Immature natural killer cell (primary cell): ENCODE measurements at places on chromosomes 1 and 21. TPM values are rescaled to one million over a fixed set of nuclear protein-coding genes. Genes with fewer than 3 reads are reported as not detected.

Gene CAMK2N1
- not detected for polyA plus RNA-seq

Gene ANGPTL7
- polyA plus RNA-seq: not detected

Gene NID1
- not detected for polyA plus RNA-seq

Gene CDK18
- polyA plus RNA-seq: not detected

Gene LIPI
- polyA plus RNA-seq: not detected

Gene PKN2
- 6.9 TPM for polyA plus RNA-seq

Gene CAMSAP2
- polyA plus RNA-seq: not detected

Gene AMY1A
- not detected for polyA plus RNA-seq

Gene PHLDA3
- not detected for polyA plus RNA-seq

Gene MOB3C
- 14.6 TPM for polyA plus RNA-seq

Gene RAB25
- polyA plus RNA-seq: not detected

Gene DCDC2B
- not detected for polyA plus RNA-seq

Gene HRNR
- not detected for polyA plus RNA-seq

Gene LRRIQ3
- polyA plus RNA-seq: 1.0 TPM

Gene CFAP141
- polyA plus RNA-seq: not detected

Gene LCE3D
- polyA plus RNA-seq: not detected

- peak; percentile 11 for DNase-seq
Measured at GRCh38 chr1:59971464-59971911, 44.9 kb upstream of the CYP2J2 start.

GRCh38 chr1:224459966-224460365, 25.4 kb upstream of the WDR26 start:
- DNase-seq: no peak

GRCh38 chr1:165153182-165153581, 203.3 kb downstream of the LMX1A start:
- DNase-seq: no peak

- DNase-seq: no peak
Measured at GRCh38 chr21:42997053-42997452, 22.7 kb downstream of the PKNOX1 start.

GRCh38 chr21:39117440-39117970, 65.7 kb downstream of the PSMG1 start:
- no peak for DNase-seq

GRCh38 chr1:61523893-61524605, 200.9 kb downstream of the TM2D1 start:
- no peak for DNase-seq

DNA sequence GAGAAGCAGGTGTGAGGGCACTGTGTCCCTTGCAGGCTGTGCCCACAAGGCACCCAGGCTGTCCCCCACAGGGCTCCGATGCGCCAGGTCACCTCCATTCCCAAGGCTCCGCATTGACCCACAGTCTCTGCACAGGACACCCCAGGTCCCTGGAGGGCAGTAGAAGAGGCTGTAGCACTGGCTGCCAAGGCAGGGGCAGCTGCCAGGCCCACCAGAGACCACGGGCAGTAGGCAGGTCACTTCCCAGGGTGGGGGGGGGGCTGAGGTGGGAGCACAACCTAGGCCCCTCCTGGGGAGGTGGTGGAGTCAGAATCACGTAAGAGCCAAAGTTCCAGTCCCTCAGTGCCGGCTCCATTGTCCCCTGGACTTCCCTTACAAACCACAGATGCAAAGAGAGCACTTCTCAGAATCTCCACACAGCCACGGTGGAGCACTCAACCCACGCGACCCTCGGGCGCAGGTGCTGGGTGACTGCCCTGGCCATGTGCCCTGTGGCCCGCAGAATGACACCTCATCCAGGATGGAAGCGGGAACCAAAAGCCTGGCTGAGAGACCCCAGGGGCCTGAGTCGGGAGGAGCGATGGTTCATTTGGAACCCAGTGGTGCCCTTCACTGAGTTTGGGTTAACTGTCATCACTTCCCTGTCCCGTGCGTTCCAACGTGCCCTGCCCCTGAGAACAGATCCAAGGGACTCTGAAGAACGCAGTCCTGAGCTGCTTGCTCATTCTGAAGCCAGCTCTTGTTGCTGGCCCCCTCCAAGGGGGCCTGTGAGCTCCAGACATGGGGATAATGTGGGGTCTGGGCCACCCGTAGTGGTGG, 69.7 kb upstream of the PDE9A start:
- no peak for DNase-seq

DNA sequence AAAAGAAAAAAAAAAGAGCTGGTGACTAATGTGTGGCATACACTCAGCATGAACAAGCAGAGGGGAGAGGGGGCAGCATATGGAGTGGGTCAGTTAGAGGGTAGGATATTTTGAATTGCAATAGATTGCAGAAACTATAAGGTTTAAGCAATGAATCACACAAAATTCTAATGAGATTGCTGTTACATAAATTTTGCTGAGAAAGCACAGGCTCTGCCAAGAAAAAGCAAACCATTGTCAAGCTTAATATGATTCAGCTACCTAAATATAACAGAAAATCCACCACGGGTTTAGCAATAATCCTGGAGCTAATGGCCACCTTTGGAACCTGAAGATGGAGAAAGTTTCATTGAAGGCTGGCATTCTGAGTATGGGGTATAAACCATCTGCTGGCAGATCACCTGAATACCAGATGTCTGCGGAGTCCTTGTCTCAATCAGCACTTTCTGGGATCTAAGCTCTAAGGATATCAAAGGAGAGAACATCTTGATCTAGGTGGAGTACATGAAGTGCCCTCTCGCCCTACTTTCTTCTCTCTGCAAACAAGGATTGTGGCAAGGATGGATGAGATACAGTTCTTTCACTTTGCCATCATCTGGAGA, 30.3 kb upstream of the ANGPTL7 start:
- no peak for DNase-seq

DNA sequence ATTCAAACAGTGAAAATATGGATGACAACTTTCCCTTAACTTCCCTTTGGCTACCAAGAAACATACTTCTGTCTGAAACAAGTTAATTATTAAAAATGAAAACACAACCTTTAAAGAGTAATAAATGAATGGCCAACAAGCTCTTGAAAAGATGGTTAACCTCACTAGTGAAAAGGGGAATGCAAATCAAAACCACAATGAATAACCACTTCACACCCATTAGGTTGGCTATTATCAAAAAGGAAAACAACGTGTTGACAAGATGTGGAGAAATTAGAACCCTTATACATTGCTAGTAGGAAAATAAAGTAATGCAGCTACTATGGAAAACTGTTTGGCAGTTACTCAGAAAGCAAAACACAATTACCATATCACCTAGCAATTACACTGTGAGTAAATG, 14.1 kb downstream of the COP1 start:
- DNase-seq: no peak

DNA sequence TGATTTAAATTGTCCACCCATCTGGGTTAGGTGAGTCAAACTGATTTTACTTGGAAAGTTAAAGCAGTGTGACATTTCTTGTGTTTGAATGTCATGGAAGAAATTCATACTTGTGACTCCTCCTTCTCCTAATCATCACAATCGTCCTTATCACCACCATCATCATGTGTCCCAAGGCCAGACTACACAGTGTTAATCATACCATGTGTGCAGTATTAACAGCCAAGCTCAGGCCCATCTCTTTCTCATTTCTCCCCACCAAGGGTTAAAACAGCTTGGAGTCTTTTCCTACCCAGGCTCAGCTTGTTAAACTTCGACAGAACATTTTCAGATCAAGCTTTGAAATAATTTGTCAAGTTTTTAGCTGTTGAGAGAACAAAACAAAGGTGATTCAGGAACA, 22.5 kb upstream of the PLA2G2E start:
- no peak for DNase-seq

DNA sequence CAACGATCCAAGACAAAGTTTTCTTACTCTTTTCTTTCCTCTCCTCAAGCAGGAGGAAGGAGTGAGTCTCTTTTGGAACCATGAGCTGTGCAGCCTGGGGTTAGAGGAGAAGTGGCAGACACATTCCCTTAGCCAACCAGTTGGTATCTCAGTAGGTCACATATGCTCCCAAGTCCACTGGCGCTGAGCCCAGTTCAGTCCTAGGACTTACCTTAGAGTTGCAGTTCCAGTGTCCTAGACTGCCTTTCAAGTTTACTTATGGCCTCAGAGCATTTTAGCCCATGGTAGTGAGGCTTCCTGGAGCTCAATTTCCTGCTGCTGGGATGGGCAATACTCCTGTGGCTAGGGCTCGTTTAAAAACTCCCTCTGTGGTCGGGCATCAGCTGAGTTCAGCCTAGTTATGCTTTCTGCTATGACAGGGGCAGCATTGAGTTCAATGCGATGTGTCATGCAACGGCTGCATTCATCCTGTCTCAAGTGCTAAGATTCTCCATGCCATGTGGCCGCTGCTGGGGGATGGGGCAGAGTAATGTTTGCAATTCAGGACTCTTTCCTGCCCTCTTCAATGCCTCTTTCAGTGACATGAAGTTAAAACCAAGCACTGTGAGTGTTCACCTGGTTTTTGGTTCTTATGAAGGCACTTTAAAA, 103.8 kb downstream of the LRRC7 start:
- DNase-seq: no peak

- DNase-seq: no peak
Measured at GRCh38 chr1:54980528-54981241, at the start of gene TMEM61. TMEM61 (plus strand) TSS chr1:54980628; CDS start chr1:54981066, 438 bp downstream.

GRCh38 chr1:40034869-40035268, 5.7 kb upstream of the CAP1 start:
- no peak for DNase-seq

DNA sequence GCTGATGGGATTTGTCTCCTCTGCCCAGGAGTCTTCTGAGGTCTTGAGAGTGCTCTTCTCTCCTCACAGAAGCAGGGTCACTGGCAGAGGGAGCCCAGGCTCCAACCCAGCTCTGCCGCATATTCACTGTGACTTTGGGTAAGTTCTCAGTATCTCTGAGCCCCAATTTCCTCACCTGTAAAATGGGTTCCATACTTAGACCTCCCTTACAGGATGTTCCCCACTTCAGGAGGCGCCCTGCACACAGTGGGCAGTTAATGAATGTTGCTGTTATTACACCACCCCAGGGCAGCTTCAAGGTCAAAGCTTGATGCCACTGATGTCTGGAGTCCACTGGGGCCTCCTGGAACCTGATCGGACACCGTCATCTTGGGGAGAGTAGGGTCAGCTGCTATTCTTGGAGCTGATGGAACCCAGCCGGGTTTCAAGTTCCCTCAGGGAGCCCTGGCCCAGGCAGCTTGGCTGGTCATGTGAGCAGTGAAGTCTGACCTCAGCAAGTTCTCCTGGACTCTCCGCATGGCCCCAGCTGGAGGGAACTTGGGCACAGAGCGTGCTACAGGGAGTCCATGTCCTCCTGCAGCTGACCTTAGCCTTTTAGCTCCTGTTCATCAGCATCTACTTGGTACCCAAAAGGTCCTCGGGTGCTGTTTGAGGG, 21.8 kb downstream of the COA7 start:
- DNase-seq: no peak

DNA sequence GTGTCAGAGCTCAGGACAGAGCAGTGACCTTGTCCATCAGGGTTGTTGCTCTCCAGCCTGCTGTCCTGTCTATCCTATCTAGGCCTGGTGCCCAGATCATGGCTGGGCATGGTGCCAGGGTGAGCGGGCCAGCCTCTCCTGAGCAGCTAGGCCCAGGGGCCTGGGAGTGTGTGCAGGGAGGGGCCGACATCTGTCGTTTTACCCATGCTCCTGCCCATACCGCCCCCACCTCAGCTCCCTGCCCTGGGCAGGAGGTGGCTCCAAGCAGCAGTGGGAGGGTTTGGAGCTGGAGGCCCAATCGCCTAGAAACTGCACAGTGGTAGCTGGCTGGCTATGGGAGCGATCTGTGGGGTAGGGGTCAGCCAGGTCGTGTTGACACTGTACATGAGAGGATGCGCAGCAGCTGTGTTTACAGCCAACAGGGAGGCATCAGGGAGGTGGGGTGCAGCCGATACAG, 6.5 kb downstream of the INSRR start:
- no peak for DNase-seq

- no peak for DNase-seq
Measured at GRCh38 chr1:84841971-84842370, 51.0 kb downstream of the LPAR3 start.

- no peak for DNase-seq
Measured at GRCh38 chr1:31875636-31876236, 59.9 kb upstream of the SPOCD1 start.

GRCh38 chr21:31778546-31778945, 46.6 kb upstream of the SCAF4 start:
- no peak for DNase-seq

- DNase-seq: no peak
Measured at GRCh38 chr1:205444300-205444930, 11.4 kb downstream of the BLACAT1 start.

- no peak for DNase-seq
Measured at GRCh38 chr1:178594133-178594532, 81.2 kb downstream of the TEX35 start.

DNA sequence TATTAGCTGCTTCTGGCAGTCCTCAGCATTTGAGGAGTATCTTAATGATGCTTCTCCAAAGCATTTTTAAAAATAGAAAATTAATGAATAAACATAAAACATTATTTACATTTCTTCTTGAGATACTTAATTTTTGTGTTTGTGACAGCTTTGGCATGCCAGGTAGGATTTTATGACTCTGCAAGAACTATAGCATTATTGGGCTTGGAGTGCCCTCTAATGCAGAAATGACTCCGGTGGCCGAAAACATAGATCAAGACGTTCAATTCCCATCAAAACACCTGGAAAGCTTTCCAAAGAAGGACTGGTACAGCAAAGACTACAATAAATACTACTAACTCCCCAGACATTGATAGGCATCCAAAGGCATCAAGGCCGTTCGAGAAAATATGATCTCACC, 366.4 kb upstream of the CXADR start:
- DNase-seq: no peak

DNA sequence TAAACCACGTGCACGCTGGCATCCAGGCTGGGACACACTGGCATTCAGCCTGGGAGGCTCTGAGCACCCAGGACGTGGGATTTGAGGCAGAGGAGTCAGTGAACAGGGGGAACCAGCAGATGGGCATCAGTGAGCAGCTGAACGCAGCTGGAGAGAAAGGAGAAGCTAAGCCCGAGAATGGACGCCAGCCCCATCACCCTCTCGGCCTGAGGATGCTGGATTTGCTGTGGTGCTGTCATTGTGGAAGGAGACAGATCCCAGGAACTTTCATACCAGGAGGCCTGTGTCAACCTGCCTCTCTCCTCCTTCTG, 132.8 kb downstream of the PGBD5 start:
- no peak for DNase-seq

GRCh38 chr1:234495231-234495990, 16.4 kb upstream of the TARBP1 start:
- DNase-seq: no peak

- DNase-seq: no peak
Measured at GRCh38 chr1:60394436-60394835, 320.9 kb upstream of the C1orf87 start.

DNA sequence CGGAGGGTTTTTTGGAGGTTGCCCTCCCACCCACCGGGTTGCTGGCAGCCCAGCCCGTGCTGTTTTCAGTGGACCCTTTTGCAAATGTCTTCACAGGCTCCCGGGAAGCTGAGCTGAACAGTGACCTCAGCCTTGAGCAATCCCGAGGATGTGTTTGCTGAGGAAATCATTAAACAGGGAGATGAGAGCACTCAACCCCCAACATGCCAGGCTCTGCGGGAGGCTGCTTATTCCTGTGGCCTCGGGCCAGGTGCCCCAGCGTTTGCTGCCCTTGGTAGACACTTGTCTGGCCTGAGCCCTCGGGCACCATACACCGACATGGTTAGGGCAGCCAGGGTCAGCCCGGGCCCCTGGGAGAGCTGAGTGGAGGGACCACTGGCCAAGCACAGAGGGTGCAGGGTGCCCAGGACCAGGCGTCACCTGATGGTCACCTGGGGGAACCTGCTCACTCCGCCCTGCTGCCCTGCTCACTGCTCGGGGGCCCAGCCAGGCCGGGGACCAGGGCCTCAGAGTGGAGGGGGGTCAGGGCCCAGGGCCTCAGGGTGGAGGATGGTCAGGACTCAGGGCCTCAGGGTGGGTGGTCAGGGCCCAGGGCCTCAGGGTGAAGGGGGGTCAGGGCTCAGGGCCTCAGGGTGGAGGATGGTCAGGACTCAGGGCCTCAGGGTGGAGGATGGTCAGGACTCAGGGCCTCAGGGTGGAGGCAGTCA, 42.5 kb upstream of the POFUT2 start:
- DNase-seq: no peak
